NK-92 treated with Interleukin-12 subunit alpha and Interleukin-12 subunit beta, amount 100 ng/mL, for 24 hours (cell line): ENCODE measurements at places on chromosomes 3 and 15.

- DNase-seq: no peak
Observed at GRCh38 chr15:96474231-96474664, 143.7 kb downstream of the NR2F2 start.

- no peak for DNase-seq
Observed at GRCh38 chr15:40449275-40449674, 8.5 kb downstream of the BAHD1 start.

GRCh38 chr3:42692667-42693529 is 7.6 kb downstream of the KLHL40 start:
- no peak for DNase-seq

- DNase-seq: no peak
Observed at GRCh38 chr3:42610976-42611375, 10.5 kb downstream of the NKTR start.
